ENCODE measurements at places on chromosomes 11 and 22. TPM values are rescaled to one million over a fixed set of nuclear protein-coding genes. Genes with fewer than 3 reads are reported as not detected.

The RAC2 gene
- total RNA-seq: 90.1 TPM

The CALCA gene
- not detected for total RNA-seq

The TMEM86A gene
- total RNA-seq: 1.2 TPM

The CFAP300 gene
- total RNA-seq: 6.1 TPM

The LYVE1 gene
- total RNA-seq: not detected

The ACTN3 gene
- total RNA-seq: 0.14 TPM

The SCT gene
- total RNA-seq: not detected

The TTLL1 gene
- total RNA-seq: 3.5 TPM

The COA4 gene
- 124 TPM for total RNA-seq

The TRIM49 gene
- not detected for total RNA-seq

The GRIA4 gene
- total RNA-seq: not detected

The LRRC55 gene
- total RNA-seq: not detected

The FAM111B gene
- 9.5 TPM for total RNA-seq

The MMP13 gene
- 2.3 TPM for total RNA-seq

The JHY gene
- total RNA-seq: 1.3 TPM

The PGA3 gene
- total RNA-seq: not detected

The YPEL4 gene
- not detected for total RNA-seq

The C22orf15 gene
- 0.35 TPM for total RNA-seq

The CRYBB2 gene
- total RNA-seq: not detected

The TMEM45B gene
- 53.2 TPM for total RNA-seq

The CD248 gene
- 1.6 TPM for total RNA-seq

The ZNHIT2 gene
- 28.4 TPM for total RNA-seq

The MS4A15 gene
- total RNA-seq: not detected

The OR5B21 gene
- total RNA-seq: not detected

The MYRF gene
- total RNA-seq: 1.6 TPM

The FERMT3 gene
- total RNA-seq: 0.14 TPM

The ANO1 gene
- 15.3 TPM for total RNA-seq

The PLEKHA7 gene
- total RNA-seq: 15.4 TPM

The ATP6V1E1 gene
- 86.4 TPM for total RNA-seq

The KCNA4 gene
- not detected for total RNA-seq

The PHLDA2 gene
- total RNA-seq: 126 TPM

The SLC22A9 gene
- total RNA-seq: not detected

The SYT13 gene
- not detected for total RNA-seq

The CABP7 gene
- total RNA-seq: not detected

The SAA4 gene
- total RNA-seq: 0.42 TPM

The TEX54 gene
- not detected for total RNA-seq

The TNNT3 gene
- total RNA-seq: 0.98 TPM

The CARD18 gene
- total RNA-seq: 2.0 TPM

The SHISAL1 gene
- 0.63 TPM for total RNA-seq

The AGBL2 gene
- 1.4 TPM for total RNA-seq

The CHRM1 gene
- not detected for total RNA-seq

The LRRC32 gene
- not detected for total RNA-seq

The CDC45 gene
- 28.6 TPM for total RNA-seq

The NRXN2 gene
- not detected for total RNA-seq

The USP35 gene
- 4.6 TPM for total RNA-seq

The ZDHHC24 gene
- total RNA-seq: 23.7 TPM

The C11orf71 gene
- total RNA-seq: 3.3 TPM

The FAM181B gene
- total RNA-seq: 1.1 TPM

The DDT gene
- 130 TPM for total RNA-seq

All from airway epithelial cell (primary cell).